Kidney (tissue), 22 donors: ENCODE measurements at places on chromosomes 12 and 14.
A peak's percentile ranks its signal among the peaks of the same experiment; 100 is the strongest.

- no peak for DNase-seq
Measured at GRCh38 chr14:55005071-55005470, 21.8 kb downstream of the WDHD1 start.

DNA sequence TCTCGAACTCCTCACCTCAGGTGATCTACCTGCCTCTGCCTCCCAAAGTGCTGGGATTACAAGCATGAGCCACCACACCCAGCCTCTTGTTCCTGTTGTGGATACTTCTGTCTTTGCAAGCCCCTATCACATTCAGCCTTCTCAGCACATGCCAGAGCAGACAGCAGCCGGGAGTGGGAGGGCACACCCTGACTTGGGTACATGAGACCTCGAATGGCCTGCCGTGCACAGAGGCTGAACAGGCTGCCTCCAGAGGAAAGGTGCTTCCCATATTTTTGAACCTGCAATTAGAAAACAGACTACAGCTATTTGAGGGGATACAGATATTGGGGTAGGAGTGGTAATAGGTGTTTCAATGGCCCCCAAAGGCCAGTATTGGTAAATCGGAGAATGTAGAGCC, 307.3 kb upstream of the DIO3 start:
- DNase-seq, result no peak

- no peak for DNase-seq
Measured at GRCh38 chr14:75881994-75882393, 99.8 kb downstream of the TGFB3 start.

GRCh38 chr12:73159954-73160353, 887.8 kb downstream of the TRHDE start:
- DNase-seq, result no peak

- DNase-seq, result no peak
Measured at GRCh38 chr14:100767788-100768536, 41.3 kb downstream of the DLK1 start.

DNA sequence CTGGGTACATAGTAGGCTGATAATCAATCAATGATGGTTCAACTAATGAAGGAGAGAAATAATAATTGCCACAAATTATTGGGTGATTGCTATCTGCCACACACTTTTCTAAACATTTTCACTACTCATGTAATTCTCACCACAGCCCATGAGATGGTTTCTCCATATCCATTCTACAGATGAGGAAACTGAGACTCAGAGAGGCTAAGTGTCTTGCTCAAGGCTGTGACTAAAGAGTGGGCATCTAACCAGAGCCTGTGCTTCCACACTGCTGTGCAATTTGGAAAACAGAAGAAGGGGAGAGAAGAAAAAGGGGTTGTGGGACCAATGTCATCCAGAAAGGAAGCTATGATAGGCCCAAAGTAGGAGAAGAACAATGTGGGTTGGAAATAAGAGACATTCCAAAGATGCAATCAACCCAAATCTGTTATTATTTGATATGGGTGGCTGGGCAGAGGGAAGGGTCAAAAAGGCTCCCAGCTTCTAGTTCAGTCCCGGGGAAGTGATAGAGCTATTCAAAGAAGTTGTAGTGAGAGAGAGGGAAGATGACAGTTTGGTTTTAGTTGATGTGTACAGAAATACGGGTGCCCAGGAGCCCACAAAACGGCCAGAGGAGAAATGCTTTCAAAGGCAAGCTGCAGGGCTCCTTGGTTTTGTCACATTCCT, 483 bp upstream of the NR1H4 start:
- DNase-seq, result no peak

DNA sequence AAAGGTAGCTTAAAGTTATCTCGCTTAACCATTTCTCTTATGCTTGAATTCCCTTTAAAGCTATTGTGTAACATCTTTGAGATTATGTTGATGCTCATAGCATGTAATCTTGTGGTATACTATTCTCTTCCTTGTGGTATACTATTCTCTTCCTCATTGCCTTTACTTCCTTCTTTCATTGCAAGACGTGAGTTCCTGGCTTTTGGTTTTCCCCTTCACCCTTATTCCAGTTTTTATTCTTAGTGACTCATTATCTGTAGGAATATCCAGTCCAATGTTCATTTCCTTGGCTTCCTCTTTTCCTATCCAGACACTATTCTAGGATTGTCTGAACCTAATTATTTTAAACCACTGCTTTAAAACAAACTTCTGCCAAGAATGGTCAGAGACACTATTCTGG, 564.0 kb downstream of the CCER1 start:
- DNase-seq, result no peak

- DNase-seq, result peak; percentile 91
Measured at GRCh38 chr12:24561882-24562770, 386.8 kb downstream of the BCAT1 start.

GRCh38 chr12:124753228-124753591, 110.5 kb downstream of the SCARB1 start:
- peak; percentile 67 for DNase-seq

- DNase-seq, result no peak
Measured at GRCh38 chr14:31787377-31787776, 226.2 kb downstream of the NUBPL start.

GRCh38 chr14:39266525-39266870, 32.8 kb downstream of the MIA2 start:
- DNase-seq, result no peak

- no peak for DNase-seq
Measured at GRCh38 chr12:54654926-54655325, 6.8 kb upstream of the DCD start.

DNA sequence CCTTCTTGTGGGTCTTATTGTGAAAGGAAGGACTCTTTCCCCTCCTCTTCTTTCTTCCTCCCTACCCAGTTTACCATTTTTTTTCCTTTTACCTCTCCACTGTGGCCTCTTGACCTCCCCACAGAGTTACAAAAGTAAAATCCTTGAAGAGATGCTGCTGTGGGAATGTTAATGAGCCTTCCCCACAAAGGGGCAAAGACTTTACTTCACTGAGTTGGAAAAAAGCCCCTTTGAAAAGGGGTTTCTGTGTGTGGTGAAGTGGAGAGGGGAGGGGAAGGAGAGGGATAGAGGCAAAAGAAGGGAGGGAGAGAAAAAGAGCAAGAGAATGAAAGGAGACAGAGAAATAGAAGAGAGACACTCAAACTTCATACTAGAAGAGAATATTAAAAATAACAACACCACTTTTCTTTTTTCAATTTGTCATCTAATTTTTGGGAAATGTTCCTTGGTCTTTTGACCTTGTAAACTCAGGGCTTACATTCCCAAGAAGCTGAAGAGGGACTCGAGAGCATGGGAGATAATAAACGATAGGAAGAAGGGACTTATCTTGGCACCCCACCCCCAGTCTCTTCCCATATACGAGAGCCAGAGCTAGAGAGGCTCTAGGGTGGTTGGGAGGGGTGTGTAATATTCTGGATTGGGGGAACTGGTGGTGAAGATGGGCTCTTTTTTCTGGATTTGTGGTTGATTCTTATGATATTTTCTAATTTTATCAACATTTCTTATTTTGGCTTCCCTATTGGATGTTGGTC, 13.2 kb upstream of the SALL2 start:
- no peak for DNase-seq

GRCh38 chr14:104304451-104305351, 166.3 kb downstream of the KIF26A start:
- no peak for DNase-seq

GRCh38 chr14:47746986-47747385, 71.6 kb upstream of the MDGA2 start:
- DNase-seq, result no peak

- no peak for DNase-seq
Measured at GRCh38 chr12:114626-115211, 48.2 kb downstream of the IQSEC3 start.

DNA sequence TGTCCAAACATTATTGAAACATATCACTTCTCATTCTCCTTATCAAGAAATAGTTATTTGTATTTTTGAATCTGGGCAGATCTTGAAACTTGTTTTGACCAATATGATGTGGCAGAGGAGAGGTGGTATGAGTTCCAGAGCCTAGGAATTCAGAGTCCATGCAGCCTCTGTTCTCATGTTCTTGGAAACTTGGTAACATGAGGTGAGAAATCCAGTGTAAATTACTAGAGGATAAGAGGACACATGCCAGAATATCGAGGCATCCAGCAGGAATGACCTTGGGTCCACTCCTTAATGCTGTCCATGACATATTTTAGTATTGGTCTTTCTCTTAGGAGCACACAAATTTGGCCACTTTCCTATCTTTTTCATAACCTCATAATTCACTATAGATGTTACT, 1374.6 kb downstream of the FSCB start:
- no peak for DNase-seq

DNA sequence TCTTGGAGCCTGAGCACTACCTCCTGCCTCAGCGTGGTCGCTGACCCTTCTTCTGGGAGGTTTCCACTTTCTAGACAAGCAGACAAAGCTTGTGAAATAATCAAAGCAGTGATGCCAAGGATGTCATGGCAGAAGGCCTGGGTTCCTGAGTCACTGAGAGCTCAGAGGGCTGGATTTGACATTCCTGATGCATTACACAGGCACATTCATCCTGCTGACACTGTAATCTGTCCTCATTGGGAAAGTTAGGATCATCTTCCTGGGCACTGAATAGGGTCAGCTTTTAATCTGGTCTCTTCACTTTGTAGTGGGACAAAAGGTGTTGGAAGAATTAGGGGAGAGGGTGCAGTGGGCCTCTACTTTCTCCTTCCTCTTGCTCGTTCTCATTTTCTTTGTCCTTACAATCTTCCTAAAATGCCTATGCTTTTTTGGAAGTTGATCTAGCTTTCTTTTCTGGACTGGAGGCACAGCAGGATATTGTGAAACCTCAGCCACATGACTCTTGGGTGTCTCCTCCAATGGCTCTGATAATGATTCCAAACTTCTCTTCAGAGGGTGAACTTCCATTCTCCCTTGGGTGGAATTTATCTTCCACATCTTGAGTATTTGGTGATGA, 29.6 kb downstream of the EEA1 start:
- DNase-seq, result peak; percentile 78

DNA sequence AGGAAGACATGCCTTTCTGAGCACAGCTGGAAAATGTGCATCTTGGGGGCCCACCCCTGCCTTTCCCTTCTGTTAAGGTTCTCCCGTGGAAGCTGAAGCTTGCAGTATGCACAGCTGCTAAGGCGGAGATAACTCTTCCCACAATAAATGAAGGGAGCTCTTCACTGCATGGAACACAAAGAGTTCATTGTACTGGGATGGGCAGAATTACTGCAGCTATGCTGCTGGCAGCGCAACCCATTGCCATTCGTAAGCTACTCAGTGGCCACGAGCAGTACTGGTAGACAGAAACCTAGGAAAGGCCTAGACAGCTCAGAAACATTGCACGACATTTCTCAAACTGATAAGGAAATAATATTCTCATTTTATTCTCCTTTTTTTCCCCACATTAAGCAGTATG, 310.2 kb downstream of the MDGA2 start:
- DNase-seq, result no peak

GRCh38 chr12:92078167-92079053, 67.2 kb downstream of the BTG1 start:
- DNase-seq, result no peak

GRCh38 chr14:92902726-92903125, 20.2 kb upstream of the CHGA start:
- no peak for DNase-seq

DNA sequence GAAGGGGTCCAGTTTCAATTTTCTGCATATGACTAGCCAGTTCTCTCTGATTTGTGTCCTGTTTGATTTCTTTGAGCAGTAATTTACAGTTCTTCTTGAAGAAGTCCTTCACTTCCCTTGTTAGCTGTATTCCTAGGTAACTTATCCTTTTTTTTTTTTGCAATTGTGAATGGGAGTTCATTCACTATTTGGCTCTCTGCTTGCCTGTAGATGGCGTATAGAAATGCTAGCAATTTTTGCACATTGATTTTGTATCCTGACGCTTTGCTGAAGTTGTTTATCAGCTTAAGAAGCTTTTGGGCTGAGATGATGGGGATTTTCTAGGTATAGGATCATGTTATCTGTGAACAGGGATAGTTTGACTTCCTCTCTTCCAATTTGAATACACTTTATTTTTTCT, 77.6 kb upstream of the NID2 start:
- DNase-seq, result no peak

GRCh38 chr14:100239211-100239839, 381 bp downstream of the YY1 start:
- no peak for DNase-seq

DNA sequence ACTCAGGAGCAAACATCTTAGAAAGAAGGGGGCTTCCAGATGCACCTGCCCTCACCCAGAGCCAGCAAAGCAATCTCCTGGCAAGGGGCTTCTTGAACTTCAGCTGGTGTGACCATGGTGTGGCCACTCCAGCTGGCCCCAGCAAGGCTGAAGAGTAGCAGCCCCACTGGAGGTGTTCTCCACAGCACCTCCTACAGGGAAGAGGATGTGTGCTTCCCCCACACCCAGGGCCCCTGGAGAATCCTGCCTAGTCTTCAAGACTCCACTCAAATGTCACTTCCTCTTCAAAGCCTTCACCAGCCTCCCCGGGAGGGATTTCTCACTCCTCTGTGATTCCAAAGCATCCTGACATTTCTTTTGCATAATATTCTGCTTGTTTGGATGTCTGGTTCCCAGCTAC, 8.5 kb downstream of the RAB15 start:
- no peak for DNase-seq

- no peak for DNase-seq
Measured at GRCh38 chr12:65081496-65081895, 39.6 kb downstream of the WIF1 start.

DNA sequence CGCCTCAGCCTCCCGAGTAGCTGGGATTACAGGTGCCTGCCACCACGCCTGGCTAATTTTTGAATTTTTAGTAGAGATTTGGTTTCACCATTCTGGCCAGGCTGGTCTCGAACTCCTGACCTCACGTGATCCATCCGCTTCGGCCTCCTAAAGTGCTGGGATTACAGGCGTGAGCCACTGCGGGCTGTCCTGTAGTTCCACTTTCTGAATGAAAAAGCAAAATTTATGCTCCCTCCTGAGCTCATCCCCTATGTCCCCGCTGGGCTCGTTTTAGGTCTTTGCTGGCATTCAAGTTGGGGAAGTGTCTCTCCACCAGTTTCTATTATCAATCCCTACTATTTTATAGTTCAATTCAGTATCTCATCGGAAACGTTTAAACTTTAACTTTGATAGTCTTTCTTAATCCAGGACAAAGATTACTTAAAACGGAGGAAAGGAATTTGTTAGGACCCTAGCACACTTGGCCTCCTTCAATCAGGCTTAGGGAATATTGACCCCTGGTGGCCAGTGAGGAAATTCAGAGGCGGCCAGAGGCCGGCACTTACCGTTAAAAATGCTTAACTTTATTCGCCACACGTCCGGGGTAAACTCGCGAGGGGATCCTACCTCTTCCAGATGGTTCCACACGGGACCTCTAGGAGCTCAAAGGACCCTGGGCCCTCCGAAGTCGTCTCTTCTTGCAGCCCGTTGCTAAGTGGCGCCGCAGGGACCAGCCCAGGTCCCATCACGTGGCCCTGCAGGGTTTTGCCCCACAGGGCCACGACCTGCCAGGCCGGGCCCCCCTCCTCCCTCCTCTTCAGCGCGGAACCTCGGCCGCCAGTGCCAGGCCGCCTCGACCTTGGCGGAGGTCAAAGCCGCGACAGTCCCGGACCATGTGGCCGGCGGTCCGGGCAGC, 11.4 kb upstream of the DNAL1 start:
- peak; percentile 90 for DNase-seq

- no peak for DNase-seq
Measured at GRCh38 chr14:95831468-95831867, 45.2 kb upstream of the TUNAR start.
